Epithelial cell of prostate (primary cell): ENCODE measurements at places on chromosomes 6 and 20.

DNA sequence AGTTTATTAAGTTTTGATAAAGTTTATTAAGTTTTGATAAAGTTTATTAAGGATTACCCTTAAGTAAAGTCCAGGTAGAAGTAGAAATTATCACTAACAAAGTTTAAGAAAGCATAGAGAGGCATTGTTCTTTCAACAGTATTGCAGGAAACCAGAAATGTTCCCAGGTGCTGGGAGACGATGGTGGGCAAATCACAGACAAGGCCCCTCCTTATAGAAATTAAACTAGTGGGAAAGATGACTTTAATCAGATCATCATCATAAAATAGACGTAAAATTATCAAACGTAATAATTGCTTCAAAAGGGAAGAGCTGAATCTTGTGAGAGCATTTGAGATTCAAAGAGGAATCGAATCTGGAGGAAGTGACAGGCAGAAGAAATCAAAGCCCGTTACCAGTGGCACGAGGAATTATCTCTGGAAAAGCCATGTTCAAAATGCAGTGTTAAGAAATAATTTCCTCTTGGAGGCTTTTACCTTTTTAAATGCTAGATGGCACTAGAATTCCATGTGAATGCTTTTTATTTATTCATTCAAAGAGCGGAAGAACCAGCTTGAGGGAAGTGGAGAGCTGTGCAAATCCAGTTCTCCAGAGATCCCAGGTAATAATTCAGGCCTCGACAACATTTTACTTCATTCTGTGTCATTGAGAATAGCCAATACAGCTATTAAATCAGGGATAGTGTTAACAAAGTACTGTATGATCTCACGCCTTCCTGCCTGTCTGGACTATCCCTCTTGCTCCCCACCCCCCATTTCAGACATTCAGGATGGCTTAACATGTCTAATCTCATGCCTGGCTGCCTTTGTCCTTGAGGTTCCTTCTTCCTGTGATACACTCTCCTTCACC, 1.0 kb upstream of the APMAP start:
- no peak for DNase-seq

DNA sequence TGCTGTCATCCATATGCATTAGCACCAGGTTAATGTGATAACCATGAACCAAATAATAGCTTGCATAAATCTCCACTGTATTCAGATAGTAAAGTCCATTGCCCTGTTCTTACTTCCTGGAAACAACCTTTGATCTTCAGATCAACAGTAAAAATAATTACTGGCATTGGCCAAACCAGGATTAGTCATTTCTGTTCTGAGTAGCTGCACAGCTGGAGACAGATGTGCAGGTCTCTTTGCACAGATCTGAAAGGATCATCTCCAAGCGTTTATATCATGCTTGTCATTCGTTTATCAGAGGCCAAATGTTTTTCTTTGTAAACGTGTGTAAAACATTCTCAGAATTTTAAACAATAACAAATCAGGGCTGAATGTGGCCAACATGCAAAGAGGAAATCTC, 134.4 kb upstream of the HMGCLL1 start:
- DNase-seq = no peak

DNA sequence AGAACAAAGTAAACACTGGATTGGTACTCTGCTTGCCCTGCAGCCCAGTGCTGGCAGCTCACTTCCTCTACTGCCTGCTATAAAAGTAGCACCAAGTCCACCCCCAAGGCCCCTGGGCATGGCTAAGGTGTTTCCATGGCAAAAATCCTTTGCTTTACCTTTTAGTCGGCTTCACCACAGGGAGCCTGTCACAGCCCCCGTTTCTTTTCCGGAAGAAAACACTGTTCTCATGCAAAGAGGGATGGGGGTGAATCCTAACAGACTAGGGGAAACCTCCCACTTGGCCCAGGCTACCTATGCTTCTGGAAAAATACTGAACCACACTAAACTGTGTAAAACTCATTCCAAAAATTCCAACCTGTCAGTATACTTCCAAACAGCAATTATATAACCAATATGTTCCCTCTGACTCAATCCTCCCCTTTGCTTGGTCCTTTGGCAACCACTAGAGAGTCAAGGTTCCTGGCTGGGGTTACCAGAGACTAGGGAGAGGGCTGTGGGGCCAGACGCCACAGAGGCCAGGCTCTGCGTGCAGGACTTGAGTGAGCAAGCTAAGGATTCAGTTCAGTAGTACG, 16.1 kb downstream of the PPIL1 start:
- no peak for DNase-seq

DNA sequence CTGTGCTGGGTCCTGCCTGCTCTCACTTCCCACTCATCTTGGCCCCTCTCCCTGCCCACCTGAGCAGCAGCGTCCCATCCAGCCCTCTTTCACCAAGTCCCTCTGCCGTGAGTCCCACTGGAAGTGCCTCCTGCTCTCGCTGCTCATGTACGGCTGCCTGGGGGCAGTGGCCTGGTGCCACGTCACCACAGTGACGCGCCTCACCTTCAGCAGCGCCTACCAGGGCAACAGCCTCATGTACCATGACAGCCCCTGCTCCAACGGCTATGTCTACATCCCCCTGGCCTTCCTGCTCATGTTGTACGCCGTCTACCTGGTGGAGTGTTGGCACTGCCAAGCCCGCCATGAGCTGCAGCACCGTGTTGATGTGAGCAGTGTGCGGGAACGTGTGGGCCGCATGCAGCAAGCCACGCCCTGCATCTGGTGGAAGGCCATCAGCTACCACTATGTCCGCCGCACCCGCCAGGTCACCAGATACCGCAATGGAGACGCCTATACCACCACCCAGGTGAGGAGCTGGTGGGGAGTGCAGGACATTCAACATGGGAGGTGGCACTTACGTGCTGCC, 2.8 kb downstream of the TMEM151B start:
- DNase-seq = no peak

GRCh38 chr20:22579711-22580697, 4.4 kb downstream of the FOXA2 start:
- no peak for DNase-seq

DNA sequence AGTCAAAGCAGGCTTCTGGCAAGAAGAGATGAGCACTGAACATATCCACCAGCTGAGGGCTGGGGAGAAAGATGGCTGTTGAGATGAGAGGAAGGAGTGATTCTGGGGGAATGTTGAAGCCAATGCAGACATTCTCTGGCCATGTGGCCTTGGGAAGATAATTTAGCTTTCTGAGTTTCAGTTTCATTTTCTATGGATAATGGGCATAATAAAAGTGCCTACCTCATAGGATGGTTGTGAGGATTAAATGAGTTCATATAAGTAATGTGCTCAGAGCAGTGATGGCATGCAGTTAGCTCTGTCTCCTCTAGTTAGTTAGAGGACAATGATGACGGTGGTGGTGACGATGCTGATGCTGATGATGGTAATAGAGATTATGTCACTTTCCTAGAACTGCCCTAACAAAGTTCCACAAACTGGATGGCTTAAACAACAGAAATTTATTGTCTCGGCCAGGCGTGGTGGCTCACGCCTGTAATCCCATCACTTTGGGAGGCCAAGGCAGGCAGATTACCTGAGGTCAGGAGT, 18.5 kb upstream of the KCNK5 start:
- no peak for DNase-seq

GRCh38 chr6:40185486-40185885, 251.2 kb upstream of the MOCS1 start:
- no peak for DNase-seq

GRCh38 chr6:36399970-36400369, 12.5 kb upstream of the ETV7 start:
- DNase-seq = no peak

DNA sequence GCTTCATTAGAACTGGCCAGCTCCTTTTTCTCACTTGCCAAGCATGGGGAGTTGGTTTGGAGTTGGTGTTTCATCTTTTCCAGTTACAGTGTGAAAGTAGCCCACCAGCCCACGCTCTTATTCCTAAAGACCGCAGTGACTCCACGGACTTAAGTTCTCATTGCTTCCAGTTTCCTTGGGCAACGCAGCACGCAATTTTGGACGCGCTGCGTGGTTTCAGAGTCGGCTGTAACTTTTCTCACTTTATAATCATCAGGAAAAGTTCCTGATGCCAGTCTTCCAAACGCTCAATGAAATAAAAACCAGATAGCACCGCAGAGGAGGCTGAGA, 381 bp upstream of the PEX7 start:
- no peak for DNase-seq

- DNase-seq = no peak
These were observed 67.1 kb downstream of the EDN1 start for GRCh38 chr6:12356983-12357972.

- peak; percentile 92 for DNase-seq
These were observed 184.0 kb upstream of the FLRT3 start for GRCh38 chr20:14521436-14521835.

- DNase-seq = peak; percentile 37
These were observed 1.7 kb upstream of the TREM1 start for GRCh38 chr6:41288030-41288753.

- DNase-seq = no peak
These were observed 372.7 kb upstream of the SULF2 start for GRCh38 chr20:48158014-48158413.

DNA sequence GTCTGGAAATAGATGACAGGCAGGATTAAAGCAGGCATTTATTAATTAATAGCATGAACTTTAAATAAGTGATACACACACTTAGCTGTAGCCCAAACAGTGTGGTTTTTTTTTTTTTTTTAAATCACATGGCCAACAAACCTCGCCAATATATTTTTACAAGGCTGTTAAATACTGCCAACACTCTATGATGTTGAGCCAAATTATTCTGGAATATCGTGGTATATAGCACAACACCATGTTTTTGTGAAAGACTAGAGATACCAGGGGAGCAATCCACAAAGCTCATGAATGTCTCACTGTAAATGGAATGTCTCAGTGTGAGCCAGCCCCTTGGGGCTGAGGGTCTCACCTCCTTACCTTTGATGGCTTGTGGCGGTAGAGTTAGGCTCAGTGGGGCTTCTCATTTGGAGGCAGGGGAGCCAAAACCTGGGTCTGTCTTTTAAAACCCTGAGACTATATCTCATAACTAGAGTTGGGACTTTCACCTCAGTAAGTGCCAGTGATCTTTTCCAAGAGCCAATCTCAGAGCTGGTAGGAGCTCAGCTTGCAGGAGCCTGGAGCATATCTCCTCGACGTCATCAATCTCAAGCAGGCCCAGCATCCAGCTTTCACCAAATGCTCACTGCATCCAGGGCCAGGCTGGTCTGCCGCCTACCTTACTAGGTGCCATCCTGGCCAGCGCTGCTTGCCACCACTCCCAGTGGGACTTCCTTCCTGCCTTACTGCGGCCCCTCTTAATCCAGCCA, 78.5 kb upstream of the FAM184A start:
- DNase-seq = no peak

DNA sequence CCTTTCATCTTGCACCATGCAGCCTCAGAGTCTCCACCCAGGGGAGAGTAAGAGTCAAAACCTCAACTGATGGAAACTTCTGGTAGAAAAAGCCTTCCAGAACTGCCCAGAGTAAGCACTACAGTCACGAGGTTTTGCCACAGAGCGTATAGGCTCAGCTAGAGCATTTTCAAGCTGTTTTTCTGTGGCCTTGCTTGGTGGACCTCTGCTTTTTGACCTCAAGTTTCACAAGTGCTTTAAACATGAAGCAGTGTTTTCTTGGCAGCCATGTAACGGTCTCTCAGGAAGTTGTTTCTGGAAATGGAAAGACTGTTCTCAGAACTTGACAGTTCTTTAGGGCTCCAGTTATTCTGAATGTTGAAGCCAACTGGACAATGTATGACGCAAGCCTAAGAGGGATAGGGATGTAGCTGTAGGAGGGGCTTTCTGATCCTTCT, 146.5 kb downstream of the ZDHHC14 start:
- no peak for DNase-seq

DNA sequence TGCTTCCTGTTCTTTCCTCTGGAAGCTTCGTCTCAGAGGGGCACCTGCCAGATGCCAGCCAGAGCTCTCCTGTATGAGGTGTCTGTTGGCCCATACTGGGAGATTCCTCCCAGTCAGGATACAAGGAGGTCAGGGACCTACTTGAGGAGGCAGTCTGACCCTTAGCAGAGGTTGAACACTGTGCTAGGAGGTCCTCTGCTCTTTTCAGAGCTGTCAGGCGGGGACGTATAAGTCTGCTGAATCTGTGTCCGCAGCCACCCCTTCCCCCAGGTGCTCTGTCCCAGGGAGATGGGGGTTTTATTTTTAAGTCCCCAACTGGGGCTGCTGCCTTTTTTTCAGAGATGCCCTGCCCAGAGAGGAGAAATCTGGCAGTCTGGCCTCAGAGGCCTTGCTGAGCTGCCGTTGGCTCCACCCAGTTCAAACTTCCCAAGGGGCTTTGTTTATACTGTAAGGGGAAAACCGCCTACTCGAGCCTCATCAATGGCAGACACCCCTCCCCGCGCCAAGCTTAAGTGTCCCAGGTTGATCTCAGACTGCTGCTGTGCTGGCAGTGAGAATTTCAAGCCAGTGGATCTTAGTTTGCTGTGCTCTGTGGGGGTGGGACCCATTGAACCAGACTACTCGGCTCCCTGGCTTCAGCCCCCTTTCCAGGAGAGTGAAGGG, 326.7 kb downstream of the BCKDHB start:
- DNase-seq = no peak

GRCh38 chr6:72855471-72855870, 233.6 kb downstream of the KCNQ5 start:
- DNase-seq = no peak

DNA sequence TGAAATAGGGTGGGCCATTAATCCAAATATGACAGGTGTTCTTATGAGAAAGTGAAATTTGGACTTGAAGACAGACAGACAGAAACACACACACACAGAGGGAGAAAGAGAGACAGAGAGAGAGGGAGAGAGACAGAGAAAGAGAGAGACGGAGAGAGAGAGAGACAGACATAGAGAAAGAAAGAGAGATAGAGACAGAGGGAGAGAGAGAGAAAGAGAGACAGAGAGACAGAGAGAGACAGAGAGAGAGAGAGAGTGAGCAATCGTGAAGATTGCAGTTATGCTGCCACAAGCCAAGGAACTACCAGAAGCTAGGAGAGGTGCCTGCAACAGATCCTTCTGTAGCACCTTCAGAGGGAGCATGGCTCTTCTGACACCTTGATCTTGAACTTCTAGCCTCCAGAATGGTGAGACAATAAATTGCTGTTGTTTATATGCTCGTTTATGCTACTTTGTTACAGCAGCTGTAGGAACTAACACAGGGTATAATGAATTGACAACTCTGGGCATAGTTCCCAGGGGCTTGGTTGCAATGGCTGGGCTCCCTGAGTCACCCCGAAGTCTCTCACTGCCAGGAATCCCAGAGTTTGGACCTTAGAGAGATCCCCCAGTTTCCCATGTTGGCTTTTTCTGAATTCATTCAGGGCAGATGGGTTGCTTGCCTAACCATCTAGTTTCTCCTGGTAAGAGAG, 44.7 kb upstream of the ECI2 start:
- no peak for DNase-seq

GRCh38 chr6:69421269-69421668, 375.5 kb downstream of the LMBRD1 start:
- no peak for DNase-seq

- DNase-seq = no peak
These were observed 2.3 kb downstream of the E2F3 start for GRCh38 chr6:20403766-20404640.

GRCh38 chr20:8557711-8558110, 425.6 kb downstream of the PLCB1 start:
- no peak for DNase-seq

- peak; percentile 27 for DNase-seq
These were observed 147.4 kb upstream of the SCGN start for GRCh38 chr6:25504661-25505060.
